ENCODE measurements at places on chromosomes 5 and 9.

DNA sequence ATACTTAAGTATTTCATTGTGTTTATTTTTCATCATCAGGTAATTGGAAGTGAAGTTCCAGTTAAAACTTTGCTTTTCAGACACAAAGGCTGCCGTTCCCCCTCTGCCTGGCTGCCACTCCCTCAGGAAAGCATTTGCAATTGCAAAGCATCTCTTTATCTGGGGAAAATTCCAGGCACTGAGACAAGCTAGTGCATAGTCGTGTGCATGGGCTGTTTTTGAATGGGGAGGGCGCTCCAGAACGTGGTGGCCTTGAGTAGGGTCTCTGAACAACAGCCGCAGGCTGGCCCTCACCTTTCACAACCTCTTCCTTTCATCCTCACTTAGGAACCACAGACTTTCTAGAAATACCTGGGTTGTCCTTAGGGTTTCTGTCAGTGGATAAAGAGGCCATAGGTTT is 285.1 kb upstream of the ADAMTS16 start:
- no peak for DNase-seq

GRCh38 chr5:141560725-141561483 is 57.9 kb downstream of the DIAPH1 start:
- no peak for DNase-seq

DNA sequence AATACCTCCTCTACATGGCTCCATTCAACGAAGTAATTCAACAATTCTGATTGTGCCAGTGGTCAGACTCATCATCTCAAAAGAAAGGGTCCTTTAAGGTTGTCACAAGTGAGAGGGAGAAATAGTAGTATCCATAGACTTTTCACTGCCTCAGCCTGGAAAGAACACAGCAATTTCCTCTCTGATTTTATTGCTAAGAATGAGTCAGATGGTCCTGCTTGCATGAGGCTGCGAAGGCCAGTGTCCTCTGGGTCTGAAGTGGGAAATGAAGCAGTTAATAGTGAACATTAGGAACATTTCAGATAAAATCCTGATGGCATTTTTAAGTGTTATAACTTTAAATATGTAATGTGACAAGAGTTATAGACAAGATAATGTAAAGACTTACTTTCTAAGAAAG is 979.0 kb downstream of the EFNA5 start:
- no peak for DNase-seq

DNA sequence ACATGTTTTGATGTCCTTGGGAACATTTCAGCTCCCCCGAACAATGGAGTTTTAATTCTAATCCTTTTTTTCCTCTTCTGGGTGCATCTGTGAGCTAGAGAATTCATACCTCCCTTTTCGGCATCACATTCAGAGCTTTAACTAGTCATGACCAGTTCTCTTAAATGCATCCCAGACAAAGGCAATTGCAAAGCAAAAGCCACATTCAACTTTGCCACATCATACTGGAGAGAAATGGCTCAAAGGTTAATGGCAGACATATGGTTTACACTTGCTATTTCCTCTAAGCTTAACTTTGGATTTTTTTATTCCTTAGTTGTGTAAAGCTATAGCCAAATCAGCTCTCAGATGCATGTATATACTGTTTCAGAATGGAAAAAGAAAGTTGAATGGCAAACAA is 153.3 kb downstream of the ESM1 start:
- no peak for DNase-seq

DNA sequence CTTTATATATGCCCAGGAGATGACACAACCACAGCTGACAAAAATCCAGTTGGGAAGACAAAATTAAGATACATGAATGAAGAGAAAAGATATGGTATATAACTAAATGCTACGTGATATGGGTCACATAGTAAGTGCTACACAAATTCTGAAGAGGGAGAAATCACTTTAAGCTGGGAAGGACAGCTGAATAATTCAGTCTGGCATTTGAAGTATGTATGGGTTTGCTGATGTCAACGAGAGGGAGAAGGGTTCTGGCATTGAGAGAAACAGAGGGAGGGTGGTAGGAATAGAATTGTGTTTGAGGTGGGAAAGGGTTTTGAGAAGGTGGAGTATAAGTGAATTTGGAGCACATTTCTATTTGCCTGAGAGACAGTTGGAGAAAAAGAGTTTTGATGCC is 6.7 kb upstream of the SLIT3 start:
- DNase-seq, result no peak

DNA sequence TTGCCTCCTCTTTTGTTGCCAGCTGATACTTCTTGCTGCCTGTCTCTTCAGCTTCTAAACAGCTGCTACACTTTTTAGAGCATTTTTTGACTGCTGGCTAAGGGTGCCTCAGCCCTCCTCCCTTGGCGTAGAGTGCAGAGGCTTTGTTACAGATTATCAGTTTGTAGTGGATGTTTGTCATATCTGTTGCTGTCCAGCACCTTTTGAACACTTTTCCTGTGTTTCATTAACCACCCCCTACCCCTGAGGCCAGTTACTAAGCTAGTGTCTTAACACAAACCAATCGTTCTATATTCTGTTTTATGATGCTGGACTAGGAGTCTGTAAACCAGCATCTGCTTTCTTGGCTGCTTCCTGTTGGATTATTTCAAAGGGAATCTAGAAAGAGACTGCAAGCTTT is 441.5 kb downstream of the DNAH5 start:
- DNase-seq, result no peak

- DNase-seq, result no peak
These were observed 30.3 kb downstream of the SLC25A46 start for GRCh38 chr5:110769000-110769681.

DNA sequence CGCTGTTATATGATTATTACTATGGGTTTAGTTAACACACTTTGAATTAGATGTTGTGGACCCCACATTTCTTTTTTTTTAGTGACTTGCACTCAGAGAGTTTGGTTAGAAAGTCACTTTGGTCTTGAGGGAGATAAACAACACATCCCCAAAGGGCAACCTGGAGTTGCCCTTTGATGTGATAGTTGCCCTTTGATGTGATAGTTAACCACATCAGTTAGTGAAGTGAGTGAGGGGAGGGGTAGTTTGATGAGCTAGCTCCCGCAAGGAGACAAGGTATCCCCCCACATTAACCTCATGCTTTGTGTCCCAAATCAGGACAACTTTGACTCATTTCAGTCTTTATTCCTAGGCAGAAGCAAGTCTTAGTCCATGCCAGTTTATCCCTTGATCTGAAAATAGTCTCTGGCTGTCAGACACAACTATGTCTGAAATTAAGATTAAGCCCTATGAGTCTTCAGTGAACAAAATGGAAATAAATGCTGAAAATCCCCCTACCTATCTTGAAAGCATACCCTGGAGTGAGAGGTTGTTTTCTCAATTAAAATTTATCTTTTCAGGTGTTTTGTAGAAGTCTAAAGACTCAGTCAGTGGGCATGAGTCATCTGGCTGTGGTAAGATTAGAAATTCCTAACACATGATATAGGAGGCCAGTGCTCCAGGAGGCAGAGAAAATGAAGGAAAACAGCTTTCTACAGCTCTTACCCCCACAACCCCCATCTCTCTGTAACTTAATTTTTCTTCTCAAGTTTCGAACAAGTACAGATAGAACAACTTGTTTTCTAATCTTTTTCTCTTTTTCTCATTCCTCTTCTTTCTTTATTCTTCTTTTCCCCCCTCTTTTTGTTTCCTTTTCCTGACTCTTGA is 208.9 kb upstream of the DMRTA1 start:
- DNase-seq, result no peak

DNA sequence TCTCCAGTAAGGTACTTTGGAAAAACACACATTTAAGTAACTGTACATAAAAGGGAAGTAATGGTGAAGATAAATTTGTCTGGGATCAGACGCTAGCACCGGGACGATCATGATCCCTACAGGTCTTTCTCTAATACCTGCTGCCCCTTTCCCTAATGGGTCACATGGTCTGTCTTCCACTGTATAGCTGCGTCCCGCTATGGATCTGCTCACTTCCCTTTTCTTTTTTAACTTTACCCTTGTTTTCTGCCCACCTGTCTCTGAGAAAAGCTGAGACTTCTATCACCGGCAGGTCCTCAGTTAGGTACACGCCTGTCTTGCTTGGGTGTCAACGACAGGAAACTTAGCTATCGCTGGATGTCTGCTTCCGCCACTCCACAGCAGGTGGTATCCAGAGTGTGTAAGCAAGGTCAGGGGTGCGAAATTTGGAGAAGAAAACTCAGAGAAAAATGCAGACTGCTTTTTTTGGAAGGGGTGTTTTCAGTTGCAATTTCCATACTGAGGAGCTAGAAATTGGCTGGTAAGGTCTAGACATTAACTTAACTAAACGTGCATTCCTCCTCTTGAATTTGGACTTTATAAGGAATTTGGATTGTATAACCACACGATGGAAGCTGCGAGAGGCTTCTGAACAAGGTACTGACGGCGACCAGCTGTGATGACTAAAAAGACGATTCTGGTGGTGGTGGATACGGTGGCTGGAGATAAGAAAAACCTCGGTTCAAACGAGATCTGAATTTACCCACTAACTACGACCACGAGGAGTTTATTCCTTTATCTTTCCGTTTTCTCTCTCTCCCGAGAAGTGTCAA is 1.1 kb upstream of the ICE1 start:
- no peak for DNase-seq

DNA sequence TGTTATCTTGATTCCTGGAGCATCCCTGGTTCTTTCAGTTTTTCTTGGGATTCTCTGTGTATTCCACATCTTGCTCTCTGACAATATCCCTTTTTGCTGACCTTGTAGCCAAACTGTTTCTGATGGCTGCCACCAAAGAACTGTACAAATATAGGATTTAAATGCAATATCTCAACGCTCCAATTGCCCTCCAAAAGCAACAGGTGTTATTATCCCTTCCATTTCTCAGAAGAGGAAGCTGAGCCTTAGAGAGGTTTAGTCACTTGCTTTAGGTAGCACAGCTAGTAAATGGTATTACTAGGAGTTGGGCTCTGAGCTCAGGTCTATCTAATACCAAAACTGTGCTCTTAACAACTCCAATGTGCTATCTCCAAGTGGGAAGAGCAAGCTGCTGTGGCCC is 24.2 kb upstream of the HAND1 start:
- no peak for DNase-seq

DNA sequence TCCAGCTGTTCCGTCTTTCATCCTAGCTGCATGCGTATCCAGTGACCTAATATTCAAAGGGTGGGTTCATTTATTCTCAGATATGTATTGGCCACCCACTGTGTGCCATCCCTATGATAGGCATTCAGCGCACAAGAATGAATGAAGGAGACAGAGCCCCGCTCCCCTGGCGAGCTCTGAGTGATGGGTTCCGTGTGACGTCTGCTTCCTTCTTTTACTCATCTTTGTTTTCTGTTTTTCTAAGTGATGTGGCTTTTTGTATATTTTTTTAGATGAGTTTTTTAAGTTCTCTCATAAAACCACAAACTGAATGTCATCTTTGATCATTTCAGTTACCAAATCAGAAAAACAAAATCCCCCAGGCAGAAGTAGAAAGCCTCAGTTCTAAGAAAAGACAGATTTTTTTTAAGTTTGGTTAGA is 168.3 kb upstream of the OTULINL start:
- no peak for DNase-seq
